ENCODE measurements at places on chromosomes 4 and X.

DNA sequence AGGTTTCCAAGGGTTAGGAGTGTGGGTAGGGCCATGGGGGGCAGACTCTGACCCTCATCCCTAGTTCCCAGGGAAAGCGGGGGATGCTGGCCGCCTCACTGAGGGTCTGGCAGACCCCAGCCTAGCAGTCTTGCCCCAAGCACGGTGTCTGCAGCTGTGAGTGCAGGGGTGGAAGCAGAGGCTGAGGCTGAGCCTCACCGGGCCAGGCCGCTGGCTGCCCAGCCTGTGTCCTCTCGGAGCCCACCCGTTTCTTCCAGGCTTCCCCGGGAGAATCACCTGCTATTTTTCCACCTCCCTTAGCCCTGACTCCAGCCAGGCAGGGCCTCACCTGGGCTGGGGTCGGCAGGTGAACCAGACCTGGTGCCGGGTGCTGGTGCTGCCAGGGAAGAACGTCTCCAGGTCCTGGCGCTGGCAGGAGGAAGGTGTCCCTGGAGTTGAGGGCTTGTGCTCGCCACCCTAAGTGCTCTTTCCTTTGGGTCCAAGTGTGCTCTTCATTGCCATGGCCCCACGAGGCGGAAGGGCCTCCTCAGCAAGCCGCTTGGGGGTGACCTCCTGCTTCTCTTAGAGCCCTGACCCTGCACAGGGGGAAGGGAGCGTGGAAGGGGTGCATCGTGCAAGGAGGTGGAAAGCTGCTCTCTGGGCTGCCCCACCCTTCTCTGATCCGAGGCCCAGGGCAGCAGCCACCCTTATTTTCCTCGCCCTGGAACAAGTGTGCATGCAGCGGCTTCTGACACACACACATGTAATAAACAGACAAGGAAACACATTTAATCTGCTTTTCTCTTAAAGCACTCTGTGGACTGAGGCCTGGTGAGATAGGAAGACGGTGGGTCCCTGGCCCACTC is 112.7 kb downstream of the FAM53A start:
- DNase-seq, result no peak

GRCh38 chr4:151029537-151029936 is 14.5 kb upstream of the LRBA start:
- DNase-seq, result no peak

DNA sequence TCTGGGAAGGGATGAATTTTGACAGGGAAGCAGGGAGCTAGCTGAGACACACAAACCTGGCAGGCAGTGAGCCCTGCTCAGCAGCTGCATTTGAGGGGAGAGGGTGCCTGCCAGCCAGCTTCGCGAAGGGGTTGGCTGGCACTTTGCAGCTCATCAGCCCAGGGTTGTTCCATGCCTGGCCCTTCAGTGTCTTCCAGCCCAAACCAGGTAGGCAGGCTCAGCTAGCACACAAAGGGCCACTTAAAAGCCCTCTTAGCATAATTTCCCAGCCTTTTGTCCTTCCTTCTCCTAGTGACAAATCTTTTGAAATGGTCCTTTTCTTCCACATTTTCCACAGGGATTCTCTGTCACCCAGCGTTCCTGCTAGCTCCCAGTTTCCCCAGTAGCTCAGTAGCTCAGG is 4.3 kb upstream of the FRMPD3 start:
- DNase-seq, result peak; percentile 33

DNA sequence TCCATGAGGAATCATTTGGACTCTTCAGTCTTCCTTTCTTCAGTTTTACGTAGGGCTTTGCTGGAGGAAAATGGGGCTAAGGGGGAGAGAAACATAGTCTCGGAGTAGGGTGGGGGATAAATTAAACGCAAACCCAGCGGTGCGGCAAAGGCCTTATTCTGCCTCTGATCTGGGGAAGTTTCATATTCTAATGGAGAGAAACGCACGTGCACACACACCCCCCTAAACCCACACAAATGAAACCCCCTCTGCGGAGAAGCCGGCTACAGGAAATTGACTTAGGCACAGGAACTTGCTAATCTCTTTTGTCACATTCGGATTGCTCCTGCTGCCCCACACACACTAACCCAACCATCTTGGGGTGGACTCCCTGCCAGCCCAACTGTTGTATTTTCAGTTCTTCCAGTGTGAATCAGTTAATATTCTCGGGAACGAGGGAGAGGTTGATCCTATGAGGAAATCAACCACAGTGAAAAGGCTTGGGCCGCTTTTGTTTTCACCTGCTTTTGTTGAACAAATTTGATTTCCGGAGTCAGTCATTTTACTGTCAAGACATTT is at the start of gene RHOH:
TSS of gene RHOH (plus strand) at position 308 of the 558 bp plus-strand sequence. CDS start 46,356 bp downstream, outside the sequence.
- no peak for DNase-seq

Measured in NCI-H2029 treated with DMSO at 0.1 percent for 48 hours (cell line).